ENCODE measurements at places on chromosomes 1 and 21.
A peak's percentile ranks its signal among the peaks of the same experiment; 100 is the strongest.

DNA sequence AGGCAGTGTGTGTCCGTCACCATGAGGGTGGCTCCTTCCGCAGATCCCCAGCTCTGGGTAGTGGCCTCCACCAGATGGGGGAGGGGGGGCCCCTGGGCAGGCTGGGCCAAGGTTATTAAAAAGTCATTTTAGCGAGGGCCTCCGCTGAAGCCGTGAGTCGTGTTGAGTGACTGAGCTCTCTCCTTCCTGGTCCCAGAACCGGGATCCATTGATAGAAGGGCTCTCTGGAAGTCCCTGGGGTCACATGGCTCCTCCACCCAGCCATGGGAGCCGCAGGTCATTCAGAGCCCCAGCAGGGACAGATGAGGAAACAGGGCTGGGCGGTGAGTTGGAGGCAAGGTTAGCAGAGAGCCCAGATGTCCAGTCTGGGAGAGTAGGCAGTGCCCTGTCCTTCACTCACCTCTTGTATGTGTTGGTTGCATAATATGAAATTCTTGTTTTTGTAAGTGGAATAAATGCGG is 12.9 kb downstream of the MIIP start:
- no peak for DNase-seq

- DNase-seq, result no peak
Observed at GRCh38 chr21:41805643-41806042, 38.8 kb upstream of the RIPK4 start.

DNA sequence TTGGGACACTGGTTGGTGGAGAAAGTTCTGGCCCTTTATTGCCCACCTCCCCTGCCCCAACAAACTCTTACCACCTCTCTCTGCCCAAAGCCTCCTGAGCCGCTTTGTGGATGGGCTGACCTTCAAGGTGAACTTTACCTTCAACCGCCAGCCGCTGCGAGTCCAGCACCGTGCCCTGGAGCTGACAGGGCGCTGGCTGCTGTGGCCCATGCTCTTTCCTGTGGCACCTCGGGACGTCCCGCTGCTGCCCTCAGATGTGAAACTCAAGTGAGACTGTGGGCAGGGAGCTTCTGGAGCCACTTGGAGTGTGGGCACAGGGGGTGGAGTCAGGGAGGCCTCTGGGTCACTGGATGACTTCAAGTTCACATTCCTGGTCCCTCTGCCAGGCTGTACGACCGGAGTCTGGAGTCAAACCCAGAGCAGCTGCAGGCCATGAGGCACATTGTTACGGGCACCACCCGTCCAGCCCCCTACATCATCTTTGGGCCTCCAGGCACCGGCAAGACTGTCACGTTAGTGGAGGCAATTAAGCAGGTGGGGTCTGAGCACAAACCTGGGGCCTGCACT is 12.5 kb downstream of the RHOC start:
- DNase-seq, result no peak

GRCh38 chr1:25566176-25566729 is 22.8 kb downstream of the LDLRAP1 start:
- DNase-seq, result no peak

DNA sequence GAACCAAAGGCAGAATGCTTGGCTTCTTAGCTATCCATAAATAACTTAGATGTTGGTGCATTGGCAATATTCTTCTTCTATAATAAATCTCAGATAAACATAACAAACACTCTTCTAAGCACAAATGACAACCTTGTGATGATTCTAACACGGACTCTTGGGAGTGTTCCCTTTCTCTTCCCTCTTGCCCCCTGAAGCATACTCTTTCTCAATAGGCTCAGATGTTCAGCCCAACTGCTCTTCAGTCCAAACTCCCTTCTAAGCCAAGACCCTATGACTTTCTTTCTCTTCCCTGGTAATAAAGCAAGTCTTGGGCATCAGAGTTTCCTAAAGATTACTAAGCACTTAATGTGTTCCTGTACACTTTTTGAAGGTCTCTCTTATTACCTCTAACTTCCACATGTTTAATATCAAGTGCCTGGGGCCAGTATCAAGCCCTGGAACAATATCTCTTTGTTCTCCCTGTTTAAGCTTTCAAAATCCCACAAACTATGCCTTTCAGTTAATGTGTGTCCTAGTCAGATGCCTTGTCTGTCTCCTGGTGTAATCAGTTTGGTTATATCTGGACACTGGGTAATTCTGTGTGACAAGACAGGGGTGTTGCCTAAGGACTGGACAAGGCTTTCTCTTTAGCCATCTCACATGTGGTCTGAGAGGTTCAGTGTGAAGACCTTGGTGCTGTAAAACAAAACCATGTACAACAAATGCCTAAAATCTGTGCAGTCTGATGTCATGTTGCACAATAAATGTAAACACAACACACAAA is 92.9 kb upstream of the IVNS1ABP start:
- DNase-seq, result no peak

- DNase-seq, result no peak
Observed at GRCh38 chr21:23858878-23859277, 1748.4 kb downstream of the MRPL39 start.

GRCh38 chr1:30285501-30285932 is 437.9 kb downstream of the MATN1 start:
- no peak for DNase-seq

- DNase-seq, result no peak
Observed at GRCh38 chr1:226988334-226988666, 48.2 kb downstream of the COQ8A start.

- DNase-seq, result no peak
Observed at GRCh38 chr1:91889717-91890459, 3.9 kb upstream of the TGFBR3 start.

GRCh38 chr1:96764469-96764868 is 42.9 kb downstream of the PTBP2 start:
- no peak for DNase-seq

DNA sequence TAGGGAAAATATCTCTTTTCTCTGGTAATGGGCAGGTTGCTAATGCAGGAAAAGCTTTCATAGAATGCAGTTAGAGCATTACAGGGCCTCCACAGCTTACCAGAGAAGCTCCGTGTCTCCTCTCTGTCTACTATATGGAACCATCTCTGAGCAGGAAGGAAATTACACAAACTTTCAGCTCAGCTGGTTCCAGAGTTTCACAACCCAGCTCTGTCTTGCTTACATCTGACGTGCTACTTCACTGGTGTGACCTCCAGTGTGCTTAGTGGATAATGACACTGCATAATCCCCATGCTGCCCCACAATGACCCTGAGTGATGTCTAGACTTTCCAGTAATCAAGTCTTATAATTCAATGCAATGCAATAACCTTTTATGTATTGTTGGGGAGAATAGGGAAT is 4.3 kb upstream of the FGGY start:
- peak; percentile 40 for DNase-seq

DNA sequence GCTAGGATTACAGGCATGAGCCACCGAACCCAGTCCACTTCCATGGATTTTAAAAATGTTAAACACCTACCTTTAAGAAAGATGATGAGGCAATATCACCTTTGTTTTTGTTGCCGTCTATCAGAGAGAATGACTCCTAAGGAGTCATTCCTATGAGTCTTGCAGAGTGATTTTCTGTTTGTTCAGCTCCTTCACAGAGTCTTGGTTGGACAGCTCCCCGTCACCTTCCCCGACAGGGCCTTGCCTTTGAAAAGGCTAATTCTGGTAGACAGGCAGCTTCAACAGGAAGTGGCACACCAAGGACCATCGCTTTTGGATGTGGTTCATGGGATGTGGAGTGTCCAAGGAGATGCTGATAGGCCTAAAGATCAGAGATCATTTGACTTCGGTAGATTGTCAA is 17.5 kb downstream of the ZBTB18 start:
- DNase-seq, result no peak

- no peak for DNase-seq
Observed at GRCh38 chr1:160186729-160187128, 3.6 kb upstream of the CASQ1 start.

DNA sequence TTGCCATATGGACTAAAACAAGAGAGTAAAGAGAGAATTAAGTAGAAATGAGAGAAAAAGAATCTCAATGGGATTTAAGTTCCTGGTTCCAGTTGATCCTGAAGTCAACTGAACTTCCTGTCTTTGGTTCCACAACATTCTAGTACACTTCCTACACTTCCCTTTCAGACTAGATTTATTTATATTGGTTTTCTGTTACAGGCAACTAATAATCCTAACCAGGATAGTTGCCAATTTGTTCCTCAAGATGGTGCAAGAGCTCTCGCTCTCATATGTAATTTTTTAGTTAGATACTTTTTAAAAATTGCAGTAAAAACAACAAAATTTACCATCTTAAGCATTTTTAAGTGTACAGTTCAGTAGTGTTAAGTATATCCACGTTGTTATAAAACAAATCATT is 28.8 kb upstream of the TRIM45 start:
- DNase-seq, result no peak

DNA sequence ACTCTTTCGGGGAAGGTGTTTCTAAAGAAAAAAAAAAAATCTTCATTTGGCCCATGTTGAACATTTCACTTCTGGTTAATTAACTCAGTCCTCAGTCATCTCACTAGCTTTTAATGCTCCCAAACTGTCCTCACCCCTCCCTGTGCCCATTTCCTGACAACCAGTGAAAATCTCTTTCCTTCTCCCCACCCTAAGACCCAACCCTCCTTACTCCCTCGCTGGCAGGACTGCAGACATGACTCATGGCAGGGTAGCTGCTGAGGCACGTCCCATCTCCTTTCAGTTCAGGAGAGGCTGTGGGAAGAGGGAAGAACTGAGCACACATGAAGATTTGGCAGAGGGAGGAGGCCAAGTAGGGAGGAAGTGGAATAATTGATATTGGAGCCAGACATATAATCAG is 12.6 kb downstream of the PKP1 start:
- no peak for DNase-seq

GRCh38 chr1:231630558-231631205 is 4.1 kb downstream of the DISC1 start:
- peak; percentile 71 for DNase-seq

GRCh38 chr1:62487956-62488355 is 51.1 kb downstream of the USP1 start:
- DNase-seq, result no peak

- DNase-seq, result no peak
Observed at GRCh38 chr1:211132721-211133392, 1.1 kb downstream of the KCNH1 start.

DNA sequence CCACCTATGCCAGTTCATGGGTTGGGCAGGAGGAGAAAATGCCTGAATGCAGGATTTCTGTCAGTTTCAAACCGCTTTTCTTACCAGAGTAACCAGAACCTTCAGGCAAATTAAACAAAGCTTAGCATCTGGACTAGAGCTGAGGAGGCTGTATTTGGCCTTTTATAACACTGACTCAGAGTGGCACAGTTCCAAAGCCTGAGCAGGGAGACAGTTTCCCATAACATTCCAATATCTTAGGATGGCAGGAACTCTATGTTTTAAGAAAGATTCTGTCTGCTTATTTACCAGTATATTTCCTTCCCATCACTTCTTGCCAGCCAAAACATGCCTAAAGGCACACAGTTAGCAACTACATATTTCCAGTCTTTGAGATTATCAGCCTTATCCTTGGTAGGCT is 46.8 kb downstream of the UBR4 start:
- no peak for DNase-seq

DNA sequence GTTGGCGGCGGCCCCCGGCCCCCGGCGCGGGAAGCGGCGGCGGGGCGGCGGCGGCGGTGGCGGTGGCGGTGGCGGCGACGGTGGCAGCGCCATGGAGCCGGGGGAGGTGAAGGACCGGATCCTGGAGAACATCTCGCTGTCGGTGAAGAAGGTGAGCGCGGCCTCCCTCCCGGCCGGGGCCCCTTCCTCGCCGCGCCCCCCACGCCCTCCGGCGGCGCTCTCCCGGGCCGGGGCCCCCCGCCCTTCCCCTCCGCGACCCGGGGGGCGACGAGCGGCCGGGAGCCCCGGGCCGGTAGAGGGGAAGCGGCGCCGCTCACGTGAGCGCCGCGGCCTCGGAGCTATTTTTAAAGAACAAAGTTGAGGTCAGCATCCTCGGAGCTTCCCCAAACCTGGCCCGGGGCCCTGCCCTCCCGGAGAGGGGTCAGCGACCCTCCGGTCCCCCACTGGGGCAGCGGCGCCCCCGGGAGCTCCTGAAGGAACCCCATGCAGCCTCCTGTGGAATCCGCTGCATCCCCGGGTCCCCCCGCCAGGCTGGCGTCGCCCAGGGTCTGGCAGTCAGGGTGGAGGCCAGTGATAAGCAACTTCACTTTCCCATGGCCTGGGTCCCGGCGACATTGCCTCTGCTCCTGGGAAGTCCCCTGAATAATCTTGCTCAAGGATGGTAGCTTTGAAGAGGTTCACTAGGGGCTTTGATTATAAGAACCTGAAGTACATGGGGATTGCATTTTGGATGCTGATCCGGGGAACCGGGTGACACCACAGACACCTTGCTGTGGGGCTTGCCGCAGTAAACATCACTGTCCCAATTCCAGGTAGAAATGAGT is 560 bp downstream of the PLEKHM2 start:
- no peak for DNase-seq

DNA sequence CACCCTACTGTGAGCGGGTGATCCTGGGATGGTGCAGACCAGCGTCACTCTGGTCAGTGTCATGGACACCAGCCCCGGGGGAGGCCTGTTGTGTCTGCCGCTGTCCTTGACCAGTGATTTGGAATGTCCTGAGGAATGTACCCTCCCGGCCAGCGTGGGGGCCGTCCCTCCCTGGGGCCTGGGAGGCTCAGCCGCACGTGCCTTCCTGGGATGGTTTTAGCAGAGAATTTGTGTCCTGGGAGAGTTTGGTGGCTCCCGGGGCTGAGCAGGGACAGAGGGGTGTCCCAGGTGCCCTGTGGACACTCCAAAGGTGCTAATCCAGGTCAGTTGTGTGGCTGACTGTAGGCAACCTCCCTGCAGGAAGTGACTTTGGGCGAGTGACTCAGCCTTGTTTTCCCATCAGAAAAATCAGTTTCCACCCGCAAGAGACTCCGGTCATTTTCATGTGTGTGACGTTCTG is 6.2 kb downstream of the ARHGEF16 start:
- no peak for DNase-seq

- no peak for DNase-seq
Observed at GRCh38 chr1:96355521-96355920, 366.1 kb upstream of the PTBP2 start.

- DNase-seq, result peak; percentile 99
Observed at GRCh38 chr1:167095368-167095767, 1.5 kb downstream of the STYXL2 start.

DNA sequence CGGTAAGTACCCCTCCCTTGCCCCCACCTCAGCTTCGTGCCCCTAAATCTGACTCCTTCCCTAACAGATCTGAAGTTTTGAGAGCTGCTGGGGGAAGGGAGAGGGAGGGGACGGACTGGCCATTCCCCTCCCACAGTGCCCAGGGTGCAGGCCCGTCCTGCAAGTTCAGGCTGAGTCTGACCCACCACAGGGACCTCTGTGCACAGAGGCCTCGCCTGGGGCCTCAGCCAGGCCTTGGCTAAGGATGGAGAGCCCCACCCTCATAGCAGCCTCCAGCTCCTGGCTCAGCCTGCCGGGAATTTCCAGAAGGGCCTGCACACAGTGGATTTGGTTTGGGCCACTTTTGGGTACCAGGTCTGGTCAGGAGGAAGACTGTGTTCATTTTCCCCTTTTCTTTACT is 31.2 kb upstream of the TNFRSF1B start:
- DNase-seq, result no peak

- no peak for DNase-seq
Observed at GRCh38 chr1:234659538-234659937, 49.6 kb upstream of the IRF2BP2 start.
